ENCODE measurements at places on chromosomes 2 and 18.

GRCh38 chr18:33924576-33924975 is 300.1 kb downstream of the NOL4 start:
- no peak for DNase-seq

GRCh38 chr18:63980027-63980426 is 10.1 kb downstream of the SERPINB8 start:
- DNase-seq: no peak

DNA sequence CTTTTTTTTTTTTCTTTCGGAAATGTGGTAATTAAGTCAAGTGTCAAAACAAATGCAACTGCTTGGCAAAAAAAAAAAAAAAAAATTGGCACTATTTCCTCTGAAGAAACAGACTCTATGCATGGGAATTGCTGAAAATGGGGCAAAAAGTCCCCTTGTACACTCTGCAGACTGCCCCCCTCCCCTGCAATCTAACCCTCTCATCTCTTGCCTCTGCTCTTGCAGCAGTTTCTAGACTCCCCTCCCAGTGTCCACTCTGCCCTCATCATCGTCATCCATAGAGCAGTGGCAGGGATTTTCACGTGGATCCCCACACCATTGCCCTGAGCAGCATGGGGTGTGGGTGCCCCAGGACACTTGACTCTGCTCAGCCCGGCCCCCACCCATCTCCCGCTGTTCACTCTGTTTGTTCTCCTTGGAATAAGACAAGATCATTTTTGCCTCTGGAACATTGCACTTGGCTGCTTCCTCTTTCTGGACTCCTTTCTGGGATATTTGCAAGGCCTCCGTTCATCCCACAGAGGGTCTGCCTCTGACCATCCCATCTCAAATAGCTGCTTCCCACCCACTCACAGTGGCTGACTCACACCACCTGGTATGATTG is 213.9 kb downstream of the ACKR3 start:
- DNase-seq: no peak

- no peak for DNase-seq
Measured at GRCh38 chr18:75320506-75320905, 107.0 kb downstream of the SMIM21 start.

GRCh38 chr2:201959626-201960025 is 74.0 kb upstream of the FZD7 start:
- no peak for DNase-seq

DNA sequence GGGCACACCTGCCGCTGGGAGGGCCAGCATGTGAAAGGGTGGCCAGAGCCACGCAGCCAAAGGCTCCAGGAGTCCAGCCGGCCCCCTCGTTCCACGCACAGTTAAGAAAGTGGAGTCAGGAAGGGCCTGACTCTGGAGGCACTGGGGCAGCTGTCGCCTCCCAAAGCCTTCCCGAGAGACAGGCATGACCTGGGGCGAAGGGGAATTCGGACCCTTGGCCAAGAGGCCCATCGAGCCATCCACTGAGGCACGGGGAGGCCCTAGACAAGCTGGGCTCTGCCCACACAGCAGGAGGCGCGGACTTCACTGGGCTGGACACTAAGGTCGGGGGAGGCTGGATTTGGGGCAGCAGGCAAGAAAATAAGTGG is 38.5 kb upstream of the SNED1 start:
- DNase-seq: no peak

DNA sequence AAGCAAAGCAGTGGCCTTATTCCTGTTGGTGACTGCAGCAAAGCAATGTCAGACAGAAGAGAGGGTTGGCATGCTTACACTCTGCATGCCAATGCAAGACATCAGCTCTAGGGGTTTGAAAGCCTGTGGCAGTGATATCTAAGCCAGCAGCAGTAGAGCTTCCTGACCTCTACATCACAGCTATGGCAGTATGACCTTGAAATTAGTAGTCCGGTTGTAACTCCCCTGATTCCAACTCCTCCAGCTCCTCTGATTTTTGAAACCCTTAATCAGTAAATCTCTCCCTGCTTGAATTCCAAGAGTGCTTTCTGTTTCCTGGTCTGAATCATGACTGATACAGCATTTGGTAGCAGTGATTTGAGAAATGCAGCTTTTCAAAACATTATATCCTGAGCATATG is 60.0 kb upstream of the LRP1B start:
- DNase-seq: no peak
